ENCODE measurements at places on chromosomes 6 and 20.

GRCh38 chr6:149488815-149489214, 4.0 kb upstream of the ZC3H12D start:
- DNase-seq, result no peak
- H3K27ac ChIP-seq, result no peak overlapping the region
- H3K4me3 ChIP-seq, result no peak overlapping the region
- no peaks in the 10 kb centered on the region for H3K27me3 ChIP-seq

- H3K27ac ChIP-seq, result peak overlapping the region; percentile 44
- no peaks in the 10 kb centered on the region for H3K27me3 ChIP-seq
- peaks cover 19% of the 10 kb centered on the region for H3K4me1 ChIP-seq
- H3K4me3 ChIP-seq, result no peak overlapping the region
These were observed 63.2 kb downstream of the SLC24A3 start for GRCh38 chr20:19275630-19276071.

DNA sequence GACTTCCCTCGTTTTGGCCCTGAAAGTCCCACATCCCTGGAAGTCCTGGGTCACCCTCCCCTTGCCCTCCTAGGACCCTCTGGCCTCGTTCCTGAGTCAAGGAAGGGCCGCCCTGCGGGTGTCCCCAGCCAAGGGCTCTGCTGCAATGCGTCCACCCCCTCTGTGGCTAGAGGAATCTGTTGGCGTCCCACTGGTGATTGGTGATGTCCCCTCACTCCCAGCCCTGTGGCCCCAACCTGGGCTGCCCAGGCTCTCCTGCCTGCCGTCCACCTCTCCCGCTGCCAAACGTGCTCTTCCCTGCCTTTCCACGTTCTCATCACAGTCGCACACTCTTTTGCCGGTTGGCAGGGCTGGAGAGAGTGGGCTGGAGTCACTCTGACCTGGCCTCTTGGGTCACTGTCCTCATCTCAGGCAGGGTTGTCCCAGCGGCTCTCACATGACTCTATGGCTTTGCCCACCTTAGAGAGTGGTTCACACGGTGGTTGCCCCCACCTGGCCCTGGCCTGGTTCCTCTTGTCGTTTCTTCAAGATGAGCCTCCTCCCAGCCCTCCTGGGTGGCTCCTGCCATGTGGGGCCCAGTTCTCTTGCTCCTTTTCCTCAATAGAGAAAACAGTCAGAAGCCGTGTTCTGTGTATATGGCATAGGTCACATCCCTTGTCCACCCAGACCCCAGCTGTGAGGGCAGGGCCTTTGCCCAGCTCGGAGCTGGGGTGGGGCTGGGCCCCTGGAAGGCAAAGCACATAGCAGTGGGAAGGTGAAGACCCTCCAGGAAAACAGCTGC, 100.9 kb downstream of the TMEM242 start:
- no peak overlapping the region for H3K27ac ChIP-seq
- no peak for DNase-seq
- no peak overlapping the region for H3K4me3 ChIP-seq
- H3K36me3 ChIP-seq, result no peaks in the 10 kb centered on the region
- peaks cover 8% of the 10 kb centered on the region for H3K4me1 ChIP-seq

DNA sequence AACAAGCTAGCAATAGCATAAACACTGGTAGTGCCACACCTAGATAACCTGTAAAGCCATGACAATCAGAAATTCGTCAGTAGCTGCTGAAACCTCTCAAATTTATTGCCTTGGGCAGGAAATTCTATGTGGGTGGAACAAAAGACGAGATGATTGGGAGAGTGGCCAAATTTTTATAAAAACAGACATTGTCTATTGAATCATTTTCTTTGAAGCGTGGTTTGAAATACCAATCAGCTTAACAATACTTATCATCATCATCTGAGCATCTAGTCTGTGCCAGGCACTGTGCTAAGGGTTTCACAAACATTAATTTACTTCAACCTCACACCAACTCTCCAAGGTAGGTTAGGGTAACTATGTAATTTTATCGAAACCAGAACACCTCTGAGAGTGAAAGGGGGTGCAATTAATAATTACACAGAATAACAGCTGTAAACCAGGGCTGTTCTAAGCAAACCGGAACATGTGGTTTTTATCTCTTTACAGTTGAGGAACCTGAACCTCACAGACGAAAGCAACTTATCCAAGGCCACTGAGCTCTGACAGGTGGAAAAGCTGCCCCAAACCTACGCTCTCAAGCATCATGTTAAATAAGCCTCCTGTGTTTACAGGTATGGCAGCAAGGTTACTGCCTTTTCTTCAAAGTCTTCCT, 43.4 kb downstream of the NHSL1 start:
- no peaks in the 10 kb centered on the region for H3K27me3 ChIP-seq
- peaks cover 3% of the 10 kb centered on the region for H3K36me3 ChIP-seq
- peaks cover 21% of the 10 kb centered on the region for H3K4me1 ChIP-seq

DNA sequence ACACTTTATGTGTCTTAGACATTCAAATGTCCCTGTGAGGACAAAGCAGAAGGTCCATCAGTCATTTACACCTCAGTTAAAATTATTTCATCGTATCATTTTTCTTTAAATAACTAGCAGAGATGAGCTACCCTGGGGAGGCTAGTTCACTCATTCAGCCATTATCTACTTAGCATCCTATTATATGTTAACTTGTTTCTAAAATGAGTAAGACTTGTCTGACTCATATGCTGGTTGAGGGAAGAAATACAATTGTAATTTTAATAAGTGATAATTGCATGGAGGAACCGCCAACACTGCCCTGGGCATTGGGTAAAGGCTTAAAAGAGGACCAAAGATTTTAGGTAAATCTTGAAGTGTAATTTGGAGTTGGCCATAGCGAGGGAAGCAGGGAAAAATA, 12.4 kb upstream of the PTPRK start:
- H3K4me1 ChIP-seq, result no peaks in the 10 kb centered on the region
- DNase-seq, result no peak
- no peaks in the 10 kb centered on the region for H3K27me3 ChIP-seq
- H3K4me3 ChIP-seq, result no peak overlapping the region
- H3K36me3 ChIP-seq, result no peaks in the 10 kb centered on the region

DNA sequence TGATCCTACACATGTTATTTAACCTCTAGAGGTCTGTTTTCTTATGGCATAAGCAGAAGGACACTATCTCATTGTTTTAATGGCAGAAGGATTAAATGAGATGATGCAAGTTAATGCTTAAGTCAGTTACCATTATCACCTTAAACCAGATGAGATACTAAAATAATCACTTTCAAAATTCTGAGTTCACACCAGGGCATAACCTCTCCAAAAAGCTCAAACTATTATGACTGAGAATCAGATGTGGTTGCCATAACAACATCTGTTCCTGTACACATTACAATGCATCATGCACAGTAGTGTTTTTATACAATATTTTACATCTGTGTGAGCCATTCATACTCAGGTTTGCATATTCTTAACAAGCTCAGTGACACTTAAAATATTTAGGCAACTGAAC, 10.2 kb downstream of the ADNP start:
- no peak overlapping the region for H3K27ac ChIP-seq
- H3K27me3 ChIP-seq, result no peaks in the 10 kb centered on the region
- DNase-seq, result no peak
- H3K4me3 ChIP-seq, result no peak overlapping the region
- peaks cover 89% of the 10 kb centered on the region for H3K4me1 ChIP-seq

DNA sequence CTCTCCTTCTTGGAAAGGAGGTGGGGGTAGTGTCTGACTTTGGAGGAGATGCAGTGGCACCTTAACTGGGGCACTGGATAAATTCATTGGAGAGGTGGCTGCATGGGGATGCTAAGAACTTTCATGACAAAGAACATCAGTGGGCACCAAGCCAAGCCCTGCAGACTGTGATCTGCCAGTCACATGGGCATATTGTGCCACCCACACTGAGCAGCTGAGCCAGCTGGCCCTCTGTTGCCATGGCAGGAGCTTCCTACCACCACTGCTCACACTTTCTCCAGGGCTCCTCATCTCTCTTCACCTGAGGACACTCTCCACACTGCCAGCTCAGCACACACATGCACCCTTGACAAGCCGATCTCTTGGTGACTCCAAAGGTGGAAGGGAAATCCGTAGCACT, 715.6 kb downstream of the QKI start:
- H3K4me3 ChIP-seq, result no peak overlapping the region
- H3K27me3 ChIP-seq, result no peaks in the 10 kb centered on the region
- no peaks in the 10 kb centered on the region for H3K36me3 ChIP-seq
- no peak overlapping the region for H3K27ac ChIP-seq
- no peak for DNase-seq
- no peaks in the 10 kb centered on the region for H3K4me1 ChIP-seq

DNA sequence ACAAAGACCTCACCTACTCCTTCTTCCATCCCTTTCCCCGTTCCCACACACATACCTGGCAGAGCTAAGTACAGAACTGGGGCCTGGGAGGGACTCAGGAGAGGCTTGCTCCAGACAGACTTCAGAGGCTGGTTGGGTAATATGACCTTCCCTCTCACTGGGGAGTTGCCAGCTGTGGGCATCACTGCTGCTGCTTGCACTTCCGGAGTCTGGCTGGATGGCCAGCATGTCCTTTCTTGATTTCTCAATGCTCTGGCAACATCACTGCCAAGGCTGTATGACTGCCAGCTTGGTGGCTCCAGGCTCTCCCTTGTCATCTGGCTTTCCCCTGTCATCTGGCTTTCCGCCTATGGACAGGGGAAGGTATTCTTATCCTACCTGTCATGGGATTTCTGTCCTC, 47.8 kb downstream of the CDH22 start:
- peak; percentile 67 for DNase-seq
- H3K4me3 ChIP-seq, result no peak overlapping the region
- H3K27me3 ChIP-seq, result peaks cover 45% of the 10 kb centered on the region
- H3K4me1 ChIP-seq, result no peaks in the 10 kb centered on the region
- no peak overlapping the region for H3K27ac ChIP-seq

DNA sequence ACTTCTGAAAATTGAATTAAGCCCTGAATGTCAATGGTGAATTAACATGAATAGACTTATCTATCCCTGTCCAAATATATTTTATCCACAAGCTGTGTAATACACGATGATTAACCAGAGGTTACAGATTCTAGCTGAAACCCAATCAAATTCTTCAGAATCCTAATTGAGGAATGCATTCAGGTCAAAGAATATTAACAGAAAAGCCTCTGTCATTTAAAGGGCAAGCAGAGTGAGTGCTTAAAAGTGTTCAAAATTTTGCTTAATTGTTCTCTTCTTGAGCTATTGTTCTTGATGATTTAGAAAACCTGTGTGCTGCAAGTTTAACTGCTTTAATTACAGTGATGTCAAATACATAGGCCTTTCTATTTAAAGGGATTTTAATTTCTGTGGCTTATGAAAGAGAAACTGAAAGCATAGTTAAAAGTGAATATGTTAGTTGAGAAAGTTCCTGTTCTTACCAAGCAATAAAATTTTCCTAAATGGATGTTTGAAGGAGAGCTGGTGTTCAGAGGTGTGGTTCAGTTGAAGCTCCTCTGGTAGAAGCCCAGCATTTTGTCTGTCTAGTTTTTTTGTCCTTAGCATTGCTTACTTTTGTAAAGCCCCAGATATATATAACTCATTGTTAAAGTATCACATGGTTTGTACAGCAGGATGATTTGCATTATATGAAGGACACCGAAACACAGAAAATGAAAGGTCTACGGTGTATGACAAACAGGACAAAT, 466.3 kb upstream of the PLCB4 start:
- no peaks in the 10 kb centered on the region for H3K36me3 ChIP-seq
- no peaks in the 10 kb centered on the region for H3K4me1 ChIP-seq
- no peak for DNase-seq
- no peaks in the 10 kb centered on the region for H3K27me3 ChIP-seq

GRCh38 chr20:37283530-37284195, 5.8 kb upstream of the MANBAL start:
- no peaks in the 10 kb centered on the region for H3K36me3 ChIP-seq
- no peak overlapping the region for H3K4me3 ChIP-seq
- DNase-seq, result no peak
- H3K4me1 ChIP-seq, result peaks cover 5% of the 10 kb centered on the region

DNA sequence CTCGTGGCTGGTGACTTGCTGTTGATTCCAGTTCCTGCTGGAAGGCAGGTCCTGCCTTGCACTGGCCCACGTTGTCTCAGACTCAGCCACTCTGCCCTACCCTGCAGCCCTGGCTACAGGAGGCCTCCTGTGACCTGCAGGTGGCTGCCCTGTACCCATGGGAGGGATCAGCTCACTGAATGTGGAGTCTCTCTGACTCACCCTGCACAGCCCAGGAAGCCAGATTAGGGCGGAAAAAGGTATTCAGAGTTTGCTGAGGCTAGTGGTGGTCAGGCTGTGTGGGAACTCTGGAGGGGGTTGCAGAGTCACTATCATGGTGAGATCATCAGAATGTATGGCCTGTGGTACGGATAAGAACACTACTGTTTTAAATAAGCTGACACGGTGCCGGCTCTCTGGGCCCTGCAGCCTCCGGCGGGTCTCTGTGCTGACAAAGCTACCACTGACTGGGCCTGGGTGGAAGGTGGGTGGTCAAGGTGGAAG, 24.7 kb upstream of the PYGB start:
- H3K36me3 ChIP-seq, result peaks cover 38% of the 10 kb centered on the region
- no peak overlapping the region for H3K27ac ChIP-seq
- H3K4me3 ChIP-seq, result no peak overlapping the region
- peaks cover 21% of the 10 kb centered on the region for H3K4me1 ChIP-seq
- no peak for DNase-seq
- H3K27me3 ChIP-seq, result no peaks in the 10 kb centered on the region

- peaks cover 17% of the 10 kb centered on the region for H3K27me3 ChIP-seq
- H3K4me1 ChIP-seq, result no peaks in the 10 kb centered on the region
- no peak overlapping the region for H3K4me3 ChIP-seq
- H3K36me3 ChIP-seq, result no peaks in the 10 kb centered on the region
These were observed 13.8 kb downstream of the BMP7 start for GRCh38 chr20:57252559-57253162.

DNA sequence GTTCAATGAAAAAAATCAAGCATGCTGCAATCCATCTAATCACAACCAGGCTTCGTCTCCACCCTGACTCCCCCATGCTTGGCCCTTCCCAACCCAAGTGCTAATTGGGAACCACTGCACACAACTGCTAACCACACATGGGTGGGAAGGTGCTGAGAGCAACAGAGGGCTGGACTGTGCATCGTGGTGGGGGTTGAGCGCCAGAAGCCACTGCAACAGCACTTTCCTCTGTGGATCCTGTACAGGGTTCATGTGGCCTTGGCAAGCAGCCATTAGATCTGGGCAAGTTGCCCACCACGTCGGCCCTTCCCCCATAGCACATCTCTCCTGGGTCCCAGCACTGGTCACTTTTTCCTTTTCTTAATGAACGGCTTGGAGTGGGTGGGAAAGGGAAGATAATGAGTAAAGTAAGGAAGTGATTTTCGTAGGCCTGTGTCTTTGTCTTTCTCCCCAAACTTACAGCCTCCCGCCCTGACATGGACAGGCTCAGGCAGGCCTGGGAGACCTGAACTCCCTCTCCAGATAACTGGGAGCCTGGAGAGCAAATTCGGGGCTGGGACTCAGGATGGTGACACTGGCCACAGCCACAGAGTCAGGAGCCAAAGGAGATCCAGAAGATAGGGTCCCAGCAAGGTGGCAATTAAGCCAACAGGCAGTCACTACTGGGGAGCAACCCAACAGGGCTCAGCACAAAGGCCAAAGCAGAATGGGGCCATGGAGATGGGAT, 34.4 kb upstream of the MRPS10 start:
- no peaks in the 10 kb centered on the region for H3K27me3 ChIP-seq
- H3K36me3 ChIP-seq, result peaks cover 23% of the 10 kb centered on the region
- no peak for DNase-seq
- peaks cover 11% of the 10 kb centered on the region for H3K4me1 ChIP-seq
- no peak overlapping the region for H3K27ac ChIP-seq

GRCh38 chr20:58587467-58587866, 63.6 kb upstream of the STX16 start:
- no peak for DNase-seq
- H3K36me3 ChIP-seq, result no peaks in the 10 kb centered on the region
- no peak overlapping the region for H3K4me3 ChIP-seq
- H3K27me3 ChIP-seq, result peaks cover 6% of the 10 kb centered on the region
